HFFc6 (cell line): ENCODE measurements at places on chromosomes 2 and 18.

DNA sequence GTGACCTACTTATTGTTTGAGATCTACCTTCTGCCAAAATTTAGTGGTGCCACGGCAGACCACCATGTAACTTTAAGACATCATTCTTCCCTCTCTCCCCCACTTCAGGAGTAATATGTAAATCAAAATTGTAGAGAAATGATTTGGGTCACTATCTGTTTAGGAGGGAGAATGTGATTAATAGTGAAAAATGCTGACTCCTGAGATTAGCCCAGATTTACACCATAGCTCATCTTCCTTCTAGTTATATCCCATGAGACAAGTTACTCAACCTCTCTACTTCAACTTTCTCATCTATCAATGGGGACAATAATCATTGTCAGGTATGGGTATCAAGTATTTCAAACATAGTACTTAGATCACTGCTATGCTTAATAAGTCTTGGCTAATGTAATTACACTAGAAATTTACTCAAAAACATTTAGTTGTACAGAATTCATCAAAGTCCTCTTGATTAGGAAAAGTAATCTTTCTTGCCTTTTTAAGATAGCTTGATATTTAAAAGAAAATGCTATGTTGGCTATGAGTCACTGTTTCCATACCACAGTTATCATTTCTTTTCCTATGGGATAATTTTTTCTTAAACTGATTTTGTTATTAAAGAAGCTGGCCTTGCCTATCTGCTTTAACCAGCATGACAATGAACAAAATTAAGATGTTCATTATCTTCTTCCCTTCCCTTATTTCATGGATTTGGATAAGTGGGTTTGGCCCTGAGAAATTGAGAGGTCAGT lies 1038.9 kb upstream of the ZEB2 start:
- no peaks in the 10 kb centered on the region for H3K27me3 ChIP-seq
- no peaks in the 10 kb centered on the region for H3K36me3 ChIP-seq
- peaks cover 6% of the 10 kb centered on the region; the same call in 1 of the 2 replicates for H3K4me1 ChIP-seq
- H3K27ac ChIP-seq: no peak overlapping the region
- H3K4me3 ChIP-seq: no peak overlapping the region

DNA sequence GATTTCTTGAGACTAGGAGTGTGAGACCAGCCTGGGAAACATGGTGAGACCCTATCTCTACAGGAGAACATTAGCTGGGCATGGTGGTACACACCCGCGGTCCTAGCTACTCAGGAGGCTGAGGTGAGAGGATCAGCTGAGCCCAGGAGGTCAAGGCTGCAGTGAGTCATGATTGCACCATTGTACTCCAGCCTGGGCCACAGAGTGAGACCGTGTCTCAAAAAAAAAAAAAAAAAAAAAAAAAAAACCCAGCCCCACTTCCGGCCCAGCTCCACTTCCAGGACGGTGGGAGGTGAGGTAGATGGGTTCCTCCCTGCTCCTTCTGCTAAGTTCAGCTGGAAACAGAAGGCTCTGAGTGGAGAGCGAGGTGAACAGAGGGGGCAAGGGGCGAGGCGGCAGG lies 41.4 kb upstream of the NFATC1 start:
- no peaks in the 10 kb centered on the region for H3K36me3 ChIP-seq
- no peaks in the 10 kb centered on the region for H3K4me1 ChIP-seq
- DNase-seq: no peak
- H3K4me3 ChIP-seq: no peak overlapping the region

DNA sequence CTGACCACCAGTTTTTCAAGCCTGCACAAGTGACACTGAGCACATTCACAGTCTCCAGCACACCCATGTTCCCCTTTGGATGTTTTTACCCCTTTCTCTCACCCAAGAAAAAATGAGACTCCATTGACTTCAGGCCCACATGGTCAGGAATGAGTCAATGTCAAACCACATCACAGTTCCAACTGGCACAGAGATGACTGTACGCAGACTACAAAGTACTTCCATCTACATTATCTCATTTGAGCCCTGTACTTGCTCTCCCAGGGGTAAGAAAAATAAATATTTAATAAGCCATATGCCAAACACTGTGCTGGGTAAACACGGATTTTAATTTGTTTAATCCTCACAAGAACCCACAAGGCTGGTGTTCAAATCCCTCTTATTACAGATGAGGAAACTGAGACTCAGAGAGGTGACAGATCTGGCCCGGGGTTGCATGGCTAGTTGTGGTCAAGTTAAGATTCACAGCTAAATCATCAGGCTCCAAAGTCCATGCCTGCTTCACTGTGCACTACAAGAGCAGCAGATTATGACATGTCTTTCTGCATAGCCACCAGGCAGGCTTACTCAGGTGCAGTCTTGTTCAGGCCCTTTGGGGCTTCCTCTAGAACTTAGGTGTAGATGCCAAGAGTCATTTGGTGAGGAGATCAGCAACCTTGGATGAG lies 106.1 kb downstream of the TXNL1 start:
- H3K4me3 ChIP-seq: no peak overlapping the region
- H3K27me3 ChIP-seq: peaks cover 11% of the 10 kb centered on the region
- peak; percentile 13 for DNase-seq
- H3K27ac ChIP-seq: no peak overlapping the region
- 0 out of 2 replicates have a peak, but pooled peaks cover 7% of the 10 kb centered on the region for H3K36me3 ChIP-seq
- H3K4me1 ChIP-seq: peaks cover 9% of the 10 kb centered on the region; the same call in 1 of the 2 replicates

DNA sequence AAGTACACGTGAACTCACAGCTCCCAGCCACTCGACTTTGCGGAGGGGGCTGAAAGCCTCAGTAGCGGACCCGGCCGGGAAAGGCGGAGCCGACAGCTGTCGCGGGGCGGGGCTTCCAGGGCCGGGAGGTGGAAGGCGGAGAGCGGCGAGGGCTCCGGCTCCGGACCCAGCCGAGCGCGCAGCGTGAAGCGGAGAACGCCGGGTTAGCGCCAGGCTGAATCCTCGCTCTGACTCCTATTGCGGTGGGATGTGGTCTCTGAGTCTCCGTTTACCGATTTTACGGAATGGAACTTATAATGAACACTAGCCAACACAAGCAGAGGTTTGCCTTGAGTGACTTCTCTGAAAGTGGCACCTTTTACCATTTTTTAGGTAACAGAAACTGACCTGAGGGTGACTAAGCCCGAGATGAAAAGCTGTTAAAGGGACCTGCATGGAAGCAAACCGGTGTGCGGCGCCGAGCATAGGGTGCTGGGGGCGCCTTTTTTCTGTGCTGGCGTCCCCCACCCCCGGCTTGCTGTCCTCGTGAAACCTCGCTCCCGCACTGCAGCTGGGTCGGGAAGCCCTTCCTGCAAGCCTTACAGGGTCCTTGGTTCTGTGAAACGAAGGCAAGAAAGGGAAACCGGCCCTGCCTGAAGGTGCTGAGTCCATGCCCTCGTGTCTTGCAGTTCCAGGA lies 72.9 kb downstream of the EN1 start:
- peak overlapping the region; percentile 72 for H3K4me3 ChIP-seq
- DNase-seq: no peak
- no peak overlapping the region for H3K27ac ChIP-seq
- H3K4me1 ChIP-seq: no peaks in the 10 kb centered on the region
- H3K27me3 ChIP-seq: peaks cover 26% of the 10 kb centered on the region

DNA sequence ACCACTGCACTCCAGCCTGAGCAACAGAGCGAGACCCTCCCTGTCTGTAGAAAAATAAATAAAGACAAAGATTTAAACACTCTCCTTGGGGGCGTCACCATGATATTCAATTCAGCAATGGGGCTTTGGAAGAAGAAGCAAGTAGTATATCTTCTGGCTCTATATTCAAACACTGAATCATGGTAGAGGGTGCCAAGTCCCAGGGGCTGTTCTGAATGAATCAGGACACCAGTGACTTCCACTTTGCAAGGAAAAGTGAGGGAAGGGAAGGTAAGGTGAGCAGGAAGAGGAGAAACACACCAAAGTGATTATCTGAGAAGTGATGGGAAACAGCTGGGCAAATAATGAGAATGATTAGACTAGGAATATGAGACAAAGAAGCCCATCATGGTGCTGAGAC lies 80.5 kb downstream of the AAK1 start:
- no peaks in the 10 kb centered on the region; the same call in 1 of the 2 replicates for H3K27me3 ChIP-seq
- H3K4me1 ChIP-seq: peaks cover 95% of the 10 kb centered on the region

GRCh38 chr2:185187421-185187820 lies 551.2 kb upstream of the FSIP2 start:
- H3K36me3 ChIP-seq: no peaks in the 10 kb centered on the region
- H3K4me1 ChIP-seq: no peaks in the 10 kb centered on the region
- no peak overlapping the region for H3K4me3 ChIP-seq
- H3K27me3 ChIP-seq: no peaks in the 10 kb centered on the region
